ENCODE measurements at places on chromosomes 7 and 10. TPM values are rescaled to one million over a fixed set of nuclear protein-coding genes. Genes with fewer than 3 reads are reported as not detected.

Gene TRIM50
- not detected for total RNA-seq

Gene PILRA
- total RNA-seq, result 3.6 TPM

Gene VSTM4
- total RNA-seq, result 0.41 TPM

Gene PDCD11
- total RNA-seq, result 40.5 TPM

Gene NAT16
- 0.19 TPM for total RNA-seq

Gene REPIN1
- 81.1 TPM for total RNA-seq

Gene PIK3CG
- total RNA-seq, result not detected

Gene PTN
- not detected for total RNA-seq

Gene RAB19
- not detected for total RNA-seq

Gene SPDYE6
- not detected for total RNA-seq

Gene PLEKHS1
- total RNA-seq, result 0.06 TPM

Gene DYNC1I1
- 0.15 TPM for total RNA-seq

Gene ACBD7
- total RNA-seq, result 1.1 TPM

Gene NME8
- not detected for total RNA-seq

Gene SPDYE16
- total RNA-seq, result 0.10 TPM

Gene RBM48
- 6.1 TPM for total RNA-seq

Gene RADIL
- 1.6 TPM for total RNA-seq

Gene TMEM139
- total RNA-seq, result 1.2 TPM

Gene FOXK1
- 11.1 TPM for total RNA-seq

Gene RHOBTB1
- total RNA-seq, result 17.2 TPM

Gene PTF1A
- total RNA-seq, result not detected

Gene ADAM22
- 0.24 TPM for total RNA-seq

Gene ARHGEF35
- 0.55 TPM for total RNA-seq

Gene CYP2E1
- 0.26 TPM for total RNA-seq

Gene HOXA2
- total RNA-seq, result 0.85 TPM

Gene GRM3
- total RNA-seq, result not detected

Gene GIMAP2
- not detected for total RNA-seq

Gene CPA2
- total RNA-seq, result 0.11 TPM

Gene VAX1
- total RNA-seq, result 1.2 TPM

Gene TMEM270
- 0.17 TPM for total RNA-seq

Gene LIPK
- total RNA-seq, result not detected

Gene CALHM1
- not detected for total RNA-seq

Gene CLEC2L
- 0.08 TPM for total RNA-seq

Gene DPYSL4
- total RNA-seq, result 15.3 TPM

Gene NKX2-3
- 0.05 TPM for total RNA-seq

Gene PPP1R17
- not detected for total RNA-seq

Gene KLF6
- total RNA-seq, result 123 TPM

Gene ATE1
- 18.5 TPM for total RNA-seq

Gene PVRIG
- total RNA-seq, result not detected

Gene NEUROD6
- not detected for total RNA-seq

Gene HGF
- total RNA-seq, result 0.03 TPM

Gene IKZF1
- total RNA-seq, result not detected

Gene PHKG1
- total RNA-seq, result 0.31 TPM

Gene PTPN12
- total RNA-seq, result 98.5 TPM

Gene ADARB2
- 0.17 TPM for total RNA-seq

Gene ATP5MK
- 494 TPM for total RNA-seq

Gene OLAH
- total RNA-seq, result 0.92 TPM

Gene C10orf67
- 0.08 TPM for total RNA-seq

Gene BEND7
- 8.7 TPM for total RNA-seq

Gene GPR26
- total RNA-seq, result not detected

Gene SPDYE5
- total RNA-seq, result not detected

Gene ITPRID1
- total RNA-seq, result not detected

Gene ZNF25
- 1.7 TPM for total RNA-seq

Gene SLC26A5
- not detected for total RNA-seq

Gene TLX1
- not detected for total RNA-seq

Gene FRMD4A
- 3.0 TPM for total RNA-seq

Gene OPN1SW
- not detected for total RNA-seq
